ENCODE measurements at places on chromosomes 1 and 21.

- peak; percentile 85 for DNase-seq
Measured at GRCh38 chr1:202998836-202999750, 8.1 kb upstream of the TMEM183A start.

GRCh38 chr1:165152727-165153126 lies 203.8 kb downstream of the LMX1A start:
- peak; percentile 60 for DNase-seq

- no peak for DNase-seq
Measured at GRCh38 chr1:167472752-167473521, 45.4 kb downstream of the CD247 start.

- no peak for DNase-seq
Measured at GRCh38 chr1:6924891-6925290, 139.6 kb downstream of the CAMTA1 start.

DNA sequence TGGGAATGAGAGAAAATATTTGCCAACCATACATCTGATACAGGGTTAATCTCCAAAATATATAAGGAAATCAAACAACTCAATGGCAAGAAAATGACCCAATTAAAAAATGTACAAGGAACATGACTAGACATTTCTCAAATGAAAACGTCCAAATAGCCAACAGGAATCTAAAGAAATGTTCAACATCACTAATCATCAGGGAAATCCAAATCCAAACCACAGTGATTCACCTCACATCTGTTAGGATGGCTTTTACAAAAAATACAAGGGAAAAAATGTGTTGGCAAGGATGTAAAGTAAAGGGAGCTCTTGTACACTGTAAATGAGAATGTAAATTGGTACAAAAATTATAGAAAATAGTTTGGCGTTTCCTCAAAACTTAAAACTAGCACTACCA lies 54.7 kb upstream of the ZRANB2 start:
- no peak for DNase-seq

DNA sequence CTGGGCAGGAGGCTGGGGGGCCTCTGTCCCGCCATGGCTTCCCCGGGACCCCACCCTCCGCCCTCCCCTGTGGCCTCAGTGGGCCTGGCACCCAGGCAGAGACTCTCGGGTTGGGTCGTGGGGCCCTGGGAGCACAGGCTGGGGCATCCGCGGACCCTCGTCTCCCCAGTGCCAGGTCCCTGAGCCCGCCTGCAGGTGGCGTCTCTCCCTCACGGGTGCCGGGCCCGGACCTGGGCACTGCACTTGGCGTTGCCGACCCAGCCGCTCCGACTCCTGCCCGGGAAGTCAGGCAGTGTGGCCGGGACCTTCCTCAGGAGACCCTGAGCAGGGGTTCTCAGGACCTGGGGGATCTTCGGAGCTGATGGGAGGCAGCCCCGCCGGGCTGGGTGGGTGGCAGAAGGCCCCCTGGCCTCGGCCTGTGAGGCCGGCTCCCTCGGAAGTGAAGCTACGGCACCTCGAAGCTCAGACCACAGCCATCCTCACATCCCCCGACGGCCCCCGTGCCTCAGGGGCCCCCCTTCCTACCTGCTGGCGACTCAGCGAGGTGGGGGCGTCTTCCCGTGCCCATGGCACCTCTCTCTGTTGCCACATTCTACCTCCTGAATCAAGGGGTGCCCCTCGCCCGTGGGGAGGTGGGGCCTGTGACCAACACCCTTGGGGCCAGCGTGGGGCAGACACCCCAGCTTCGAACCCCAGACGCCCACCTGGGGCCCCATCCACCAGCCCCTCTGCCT lies 6.4 kb upstream of the C1orf159 start:
- peak; percentile 73 for DNase-seq

GRCh38 chr21:35222541-35222941 lies 173.4 kb upstream of the RUNX1 start:
- DNase-seq: no peak

- DNase-seq: peak; percentile 44
Measured at GRCh38 chr1:156740237-156740740, 599 bp downstream of the MRPL24 start.

GRCh38 chr1:110548381-110548780 lies 29.4 kb upstream of the KCNA10 start:
- DNase-seq: peak; percentile 16

GRCh38 chr1:204989266-204990058 lies 53.5 kb upstream of the CNTN2 start:
- DNase-seq: peak; percentile 91

DNA sequence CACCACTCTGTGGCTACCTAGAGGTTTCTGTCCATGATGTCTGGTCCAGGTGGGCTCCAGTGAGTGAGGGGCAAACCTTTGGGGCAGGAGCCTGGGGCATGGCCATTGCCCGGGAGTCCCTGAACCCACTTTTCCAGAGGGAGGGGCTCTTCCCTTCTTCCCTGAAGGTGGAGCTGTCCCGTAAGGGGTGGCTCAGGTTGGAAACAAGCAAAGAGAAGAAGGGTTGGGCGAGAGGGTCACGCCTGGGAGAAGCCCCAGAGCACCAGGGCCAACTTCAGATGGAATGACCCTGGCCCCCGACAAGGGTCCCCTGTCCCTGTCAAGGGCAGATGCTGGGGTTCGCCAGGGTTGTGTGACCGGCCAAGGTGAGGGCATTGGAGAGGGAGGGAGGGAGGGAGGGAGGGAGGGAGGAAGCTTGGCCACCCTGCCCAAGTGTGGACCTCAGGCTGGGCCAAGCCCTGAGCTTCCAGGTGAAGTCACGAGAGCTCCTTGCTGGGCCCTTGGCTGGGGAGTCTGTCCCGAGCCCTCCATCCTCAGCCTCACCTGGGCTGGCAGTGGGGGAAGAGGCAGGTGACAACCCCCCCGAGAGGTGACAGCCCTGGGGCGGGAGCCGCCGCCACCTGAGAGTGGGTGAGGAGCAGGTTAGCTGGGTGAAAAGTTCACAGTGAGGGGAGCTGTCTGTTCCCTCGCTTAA lies 69.6 kb downstream of the DHRS3 start:
- no peak for DNase-seq

- DNase-seq: no peak
Measured at GRCh38 chr1:13762642-13763041, 62.7 kb downstream of the PRDM2 start.

- DNase-seq: peak; percentile 89
Measured at GRCh38 chr1:172322219-172323061, 98.0 kb upstream of the C1orf105 start.

- DNase-seq: no peak
Measured at GRCh38 chr1:103509250-103509649, 16.2 kb upstream of the RNPC3 start.

DNA sequence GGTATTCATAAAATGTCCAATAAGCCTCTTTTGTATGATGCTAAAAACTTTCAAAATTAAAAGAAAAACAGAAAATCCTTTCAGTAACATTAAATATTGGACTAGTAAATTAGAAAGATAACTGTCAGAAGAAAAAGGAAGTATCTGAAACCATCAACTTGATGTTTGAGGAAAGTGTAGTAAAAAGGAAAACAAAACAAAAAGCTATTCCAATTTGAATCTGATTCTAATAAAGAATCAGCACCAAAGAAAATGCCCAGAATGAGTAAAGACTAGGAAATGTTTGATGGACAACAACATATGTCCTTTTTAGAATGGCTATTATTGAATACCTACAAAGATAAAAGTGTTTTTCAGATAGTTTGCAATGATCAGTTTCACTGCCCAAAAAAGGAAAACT lies 79.9 kb upstream of the RBM34 start:
- DNase-seq: no peak

GRCh38 chr1:182833271-182833670 lies 5.9 kb upstream of the DHX9 start:
- peak; percentile 72 for DNase-seq

GRCh38 chr1:179761846-179762640 lies 19.0 kb downstream of the FAM163A start:
- no peak for DNase-seq

- no peak for DNase-seq
Measured at GRCh38 chr1:240008298-240008697, 83.4 kb upstream of the FMN2 start.

GRCh38 chr1:151990058-151990855 lies 3.4 kb downstream of the S100A10 start:
- DNase-seq: peak; percentile 39

- peak; percentile 9 for DNase-seq
Measured at GRCh38 chr21:15976807-15977206, 247.0 kb downstream of the USP25 start.

DNA sequence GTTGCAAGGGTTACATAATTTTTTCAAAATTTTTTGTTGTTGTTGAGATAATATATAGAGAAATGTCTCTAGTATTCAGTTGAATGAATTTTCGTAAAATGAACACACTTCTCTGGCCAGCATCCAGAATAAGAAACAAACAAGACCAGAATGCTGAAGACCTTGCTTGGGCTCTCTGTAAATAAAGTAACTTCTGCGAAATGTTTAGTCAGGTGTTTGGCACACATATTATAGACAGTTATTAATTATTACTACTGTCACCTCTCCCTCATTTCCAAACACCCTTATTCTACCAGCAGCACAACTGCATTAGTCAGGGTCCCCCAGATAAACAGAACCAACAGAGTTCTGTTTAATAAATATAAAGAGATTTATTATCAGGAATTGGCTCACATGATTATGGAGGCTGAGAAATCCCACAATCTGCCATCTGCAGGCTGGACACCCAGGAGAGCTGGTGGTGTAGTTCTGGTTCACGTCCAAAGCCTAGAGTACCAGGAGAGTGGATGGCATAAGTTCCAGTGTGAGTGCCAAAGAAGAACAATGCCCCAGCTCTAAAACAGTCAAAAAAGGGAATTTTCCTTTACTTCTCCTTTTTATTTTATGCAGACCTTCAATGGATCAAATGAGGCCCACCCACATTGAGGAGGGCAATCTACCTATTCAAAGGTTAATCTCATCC lies 44.1 kb upstream of the KCND3 start:
- no peak for DNase-seq

DNA sequence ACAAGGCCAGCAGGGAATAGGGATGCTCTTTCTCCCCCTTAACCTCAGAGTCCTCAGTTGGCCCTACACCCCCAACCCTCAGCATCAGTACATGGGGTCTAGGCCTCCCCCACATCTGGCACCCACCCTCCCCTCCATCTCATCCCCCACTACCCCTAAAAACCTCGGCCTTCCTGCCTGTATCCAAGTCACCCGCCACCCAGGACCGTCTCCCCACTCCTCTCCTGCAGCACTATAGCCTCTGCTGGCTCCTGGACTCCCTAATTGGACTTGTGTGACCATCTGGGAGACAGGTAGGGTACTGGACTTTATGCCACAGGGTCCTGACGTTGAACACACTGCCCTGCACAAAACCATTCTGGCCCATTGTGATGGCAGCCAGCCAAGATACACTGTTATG lies 6.0 kb downstream of the RSPH1 start:
- no peak for DNase-seq

DNA sequence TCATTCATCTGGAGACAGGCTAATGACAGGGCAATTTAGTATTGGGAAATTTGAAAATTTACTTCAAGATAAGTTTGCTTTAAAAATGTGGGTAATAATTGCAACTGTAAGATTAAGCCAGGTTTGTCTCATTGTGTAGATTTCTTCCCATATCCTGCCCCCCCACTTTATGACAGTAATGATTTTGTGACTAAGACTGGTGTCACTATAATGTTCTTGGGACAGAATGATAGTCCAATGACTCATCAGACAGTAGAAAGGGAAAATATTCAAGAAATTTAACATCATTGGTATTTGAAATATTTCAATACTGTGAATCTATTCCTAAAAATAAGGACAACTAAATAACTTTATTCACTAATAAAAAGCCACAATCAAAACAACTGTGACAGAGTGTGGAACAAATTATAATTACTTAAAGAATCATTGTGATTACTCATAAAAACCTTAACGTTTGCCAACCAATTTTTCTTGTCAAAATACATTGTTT lies 36.7 kb downstream of the FH start:
- peak; percentile 78 for DNase-seq

DNA sequence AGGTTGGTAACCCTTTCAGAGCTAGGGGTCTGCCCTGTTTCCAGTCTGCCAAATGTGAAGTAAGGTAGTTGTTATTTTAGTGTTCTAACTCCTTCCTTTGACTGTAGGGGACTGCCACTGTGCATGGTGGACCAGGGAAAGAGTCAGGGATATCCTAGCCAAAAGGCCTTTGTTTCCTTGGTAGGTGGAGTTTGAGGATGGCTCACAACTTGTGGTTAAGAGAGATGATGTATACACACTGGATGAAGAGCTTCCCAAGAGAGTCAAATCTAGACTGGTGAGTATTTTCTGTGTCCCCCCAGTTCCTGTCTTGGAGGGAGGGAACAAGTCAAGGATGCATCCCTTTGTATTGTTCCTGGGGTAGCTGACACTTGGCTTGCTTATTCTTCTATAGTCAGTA lies 3.5 kb upstream of the ST3GAL3 start:
- no peak for DNase-seq

GRCh38 chr1:21397813-21398188 lies 42.1 kb upstream of the NBPF3 start:
- DNase-seq: no peak

Measured in MCF 10A (cell line).